ENCODE measurements at places on chromosomes 11 and 22. TPM values are rescaled to one million over a fixed set of nuclear protein-coding genes. Genes with fewer than 3 reads are reported as not detected.

- no peak overlapping the region for H3K27ac ChIP-seq
- no peak overlapping the region for H3K4me3 ChIP-seq
- no peaks in the 10 kb centered on the region for H3K4me1 ChIP-seq
- DNase-seq: no peak
- H3K27me3 ChIP-seq: no peaks in the 10 kb centered on the region
Observed at GRCh38 chr11:105282658-105283057, 143.1 kb upstream of the CARD18 start.

DNA sequence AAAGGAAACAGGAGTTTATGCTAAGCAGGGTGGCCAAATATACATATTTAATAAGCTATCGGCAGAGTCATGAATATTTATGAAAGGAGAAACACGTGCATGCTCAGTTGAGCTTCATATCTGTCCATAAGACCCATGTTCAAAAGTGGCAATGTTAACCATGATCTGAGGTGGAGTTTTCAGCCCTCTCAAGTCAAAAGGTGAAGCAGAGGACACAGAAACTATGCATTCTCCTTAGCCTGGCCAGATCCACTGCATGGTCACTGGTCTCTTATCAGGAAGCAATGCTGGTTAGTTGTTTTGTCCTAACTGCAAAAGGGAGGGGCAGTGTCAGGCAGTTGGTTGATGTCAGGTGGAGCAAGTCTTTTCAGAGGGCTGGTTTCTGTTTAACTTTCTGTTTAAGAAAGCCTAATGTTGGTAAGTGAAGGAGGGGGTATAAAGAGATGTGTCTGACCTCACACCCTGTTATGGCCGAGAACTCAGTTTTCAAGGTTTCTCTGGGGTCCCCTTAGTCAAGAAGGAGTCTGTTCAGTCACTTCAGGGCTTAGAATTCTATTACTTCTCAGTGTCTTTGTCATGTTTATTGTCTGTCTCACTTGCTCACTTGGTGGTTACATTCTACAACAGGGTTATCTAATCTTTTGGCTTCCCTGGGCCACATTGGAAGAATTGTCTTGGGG lies 5.5 kb upstream of the SELENOH start:
- H3K27me3 ChIP-seq: no peaks in the 10 kb centered on the region
- H3K4me1 ChIP-seq: no peaks in the 10 kb centered on the region
- no peak overlapping the region for H3K27ac ChIP-seq
- no peak overlapping the region for H3K4me3 ChIP-seq

The HMOX1 gene
- total RNA-seq: 37.7 TPM

The MMP11 gene
- total RNA-seq: 4.4 TPM

The TMPRSS13 gene
- 1.9 TPM for total RNA-seq

- H3K4me3 ChIP-seq: no peak overlapping the region
- H3K36me3 ChIP-seq: peaks cover 14% of the 10 kb centered on the region
- no peak for DNase-seq
- no peak overlapping the region for H3K27ac ChIP-seq
- no peaks in the 10 kb centered on the region for H3K27me3 ChIP-seq
- peaks cover 31% of the 10 kb centered on the region for H3K4me1 ChIP-seq
Observed at GRCh38 chr22:32836280-32837123, 35.0 kb downstream of the TIMP3 start.

All from kidney (tissue), 22 donors.